ENCODE measurements at places on chromosomes 7 and 10.
A peak's percentile ranks its signal among the peaks of the same experiment; 100 is the strongest.

DNA sequence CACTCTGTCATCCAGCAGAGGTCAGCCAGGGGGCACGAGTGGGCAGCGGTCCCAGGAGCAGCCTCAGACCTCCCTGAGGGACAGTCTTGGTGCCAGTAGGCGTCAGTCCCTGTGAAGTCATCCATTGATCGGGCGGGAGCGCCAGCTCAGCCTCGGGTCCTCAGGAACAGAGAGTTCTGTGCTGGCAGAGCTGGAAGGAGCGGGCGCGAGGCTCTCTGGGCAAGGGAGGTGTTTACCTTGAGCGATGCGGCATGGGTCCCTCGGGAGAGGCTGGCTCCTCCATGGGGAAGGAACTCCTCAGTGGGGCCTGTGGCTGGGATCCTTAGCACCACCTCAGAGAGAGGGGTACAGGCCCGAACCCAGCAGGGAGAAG, 101.1 kb upstream of the PPIF start:
- no peak for DNase-seq

DNA sequence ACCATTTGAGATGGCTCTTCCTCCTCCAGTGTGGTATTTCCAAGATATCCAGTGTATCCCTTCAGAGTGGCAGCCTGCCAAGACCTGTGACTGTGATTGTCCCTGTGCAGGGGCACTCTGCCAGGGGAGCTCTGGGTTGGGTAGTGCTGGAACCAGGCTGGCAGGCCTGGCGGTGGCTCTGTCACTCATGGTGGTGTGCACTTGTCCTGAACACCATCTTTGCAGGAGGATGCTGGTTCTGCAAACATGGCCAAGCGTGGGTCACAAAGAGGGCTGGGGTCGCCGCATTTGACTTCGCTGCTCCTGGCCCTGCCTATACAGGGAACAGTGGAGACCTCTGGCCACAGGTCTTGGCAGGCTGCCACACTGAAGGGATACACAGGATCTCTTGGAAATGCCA, 205.2 kb downstream of the PRPF18 start:
- no peak for DNase-seq

DNA sequence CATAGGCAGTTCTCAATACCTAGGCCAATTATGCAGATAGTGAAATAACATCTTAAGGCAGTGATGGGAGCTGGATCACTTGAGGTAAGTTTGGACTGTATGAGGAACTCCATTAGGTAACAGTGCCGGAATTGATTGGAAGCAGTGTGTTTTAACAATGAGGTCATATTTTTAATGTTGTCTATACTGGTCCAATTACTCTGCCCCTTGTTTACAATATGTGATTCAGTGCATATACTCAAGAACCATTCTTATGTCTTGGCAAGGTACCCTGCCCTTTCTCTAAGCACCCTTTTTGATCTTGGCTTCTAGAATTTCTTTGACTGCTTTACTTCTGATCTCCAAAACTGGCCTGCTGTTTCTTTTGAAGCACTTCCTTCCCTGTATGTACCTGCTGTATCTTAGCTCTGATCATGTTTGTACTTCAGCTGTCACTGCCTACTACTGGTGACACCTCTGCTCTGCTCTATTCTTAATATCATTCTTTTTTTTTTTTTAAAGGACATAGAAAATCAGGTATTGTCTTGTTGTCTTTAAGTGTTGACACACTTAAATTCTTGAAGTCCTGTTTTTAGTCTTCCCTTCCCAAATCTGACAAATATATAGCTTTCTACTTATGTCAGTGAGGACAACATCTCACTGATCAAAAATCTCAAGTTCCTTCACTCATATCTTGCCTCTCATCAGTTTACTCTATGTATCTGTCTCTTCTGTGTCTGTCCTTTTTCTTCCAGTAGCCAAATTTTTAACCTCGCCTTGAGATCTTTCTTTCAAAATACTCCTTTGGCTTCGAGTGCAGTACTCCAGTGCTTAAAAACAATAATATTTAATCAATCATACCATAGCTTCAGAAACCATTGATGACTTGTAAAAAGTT, 46.4 kb upstream of the RPA3 start:
- DNase-seq, result no peak

DNA sequence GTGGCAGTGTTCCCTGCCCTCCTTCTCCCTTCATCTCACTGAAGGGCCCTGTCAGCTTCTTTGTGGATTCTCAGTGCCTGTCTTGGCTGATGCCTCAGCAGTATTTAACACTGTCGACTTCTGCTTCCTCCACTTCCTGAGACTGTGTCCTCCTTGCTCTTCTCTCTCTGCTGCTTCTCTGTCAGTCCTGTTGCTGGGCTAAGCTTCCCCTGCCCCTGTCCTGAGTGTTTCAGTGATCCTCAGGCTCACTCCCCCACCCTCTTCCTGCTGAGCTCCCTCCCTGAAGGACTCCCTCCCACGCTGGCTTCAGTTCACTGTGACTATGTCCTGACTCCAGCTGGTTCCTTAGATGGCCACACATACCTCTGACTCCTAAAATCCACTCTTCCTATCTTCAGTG, 64.9 kb downstream of the CREM start:
- no peak for DNase-seq

DNA sequence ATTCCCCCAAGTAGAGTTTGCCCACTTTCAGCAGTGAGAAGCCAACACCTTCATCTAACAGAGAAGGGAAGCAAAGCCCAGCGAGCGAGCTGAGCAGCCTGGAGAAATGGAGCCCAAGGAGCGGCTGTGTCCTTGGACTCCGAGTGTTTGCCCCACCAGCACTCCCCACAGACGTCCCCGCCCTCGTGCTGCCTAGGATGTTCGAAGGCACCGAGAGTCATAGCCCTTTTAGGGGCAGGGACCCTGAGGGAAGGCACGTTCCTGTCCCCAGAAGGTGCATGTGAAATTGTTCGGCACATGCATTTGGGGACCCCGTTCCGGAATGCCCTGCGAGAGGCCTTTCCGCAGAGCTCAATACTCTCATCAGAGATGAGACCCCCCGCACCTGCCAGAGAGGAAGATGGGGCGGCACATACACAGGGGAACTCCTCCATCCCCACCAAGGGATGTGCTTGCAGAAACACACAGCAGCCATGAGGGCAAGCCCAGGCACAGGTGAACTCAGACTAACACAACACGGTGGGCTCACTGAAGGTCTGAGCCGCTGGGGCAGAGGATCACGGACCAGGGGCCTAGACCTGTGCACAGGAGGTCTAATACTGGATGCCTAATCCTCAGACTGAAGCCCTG, 131.0 kb downstream of the DLG5 start:
- DNase-seq, result no peak

GRCh38 chr10:90222939-90223338, 521.5 kb downstream of the KIF20B start:
- no peak for DNase-seq

DNA sequence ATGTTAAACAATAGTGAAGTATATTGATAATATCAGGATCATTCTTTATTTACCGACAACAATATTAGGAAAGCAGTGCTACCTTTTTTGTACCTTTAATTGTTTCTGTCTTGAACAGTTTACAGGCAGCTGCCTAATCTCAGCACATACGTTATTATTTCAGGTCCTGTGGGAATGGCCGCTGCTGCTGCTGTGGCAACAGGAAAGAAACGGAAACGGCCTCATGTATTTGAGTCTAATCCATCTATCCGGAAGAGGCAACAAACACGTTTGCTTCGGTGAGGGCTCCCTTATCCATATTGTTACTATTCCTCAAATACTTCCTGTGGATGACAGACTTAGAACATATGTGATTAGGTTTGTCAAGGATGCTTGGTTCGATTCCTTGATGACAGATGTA, 59.7 kb downstream of the NRF1 start:
- DNase-seq, result no peak

DNA sequence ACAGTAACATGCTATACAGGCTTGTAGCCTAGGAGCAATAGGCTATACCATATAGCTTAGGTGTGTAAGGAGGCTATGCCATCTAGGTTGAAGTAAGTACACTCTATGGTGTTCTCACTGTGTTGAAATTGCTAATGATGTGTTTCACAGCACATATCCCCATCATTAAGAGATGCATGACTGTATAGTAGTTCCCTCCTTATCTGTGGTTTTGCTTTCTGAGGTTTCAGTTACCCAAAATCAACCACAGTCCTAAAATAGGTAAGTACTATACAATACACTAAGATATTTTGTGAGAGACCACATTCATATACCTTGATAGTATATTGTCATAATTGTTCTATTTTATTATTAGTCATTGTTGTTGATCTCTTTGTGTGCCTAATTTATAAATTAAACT, 12.7 kb downstream of the FZD1 start:
- peak; percentile 54 for DNase-seq

GRCh38 chr7:73850781-73851207, 8.5 kb upstream of the METTL27 start:
- no peak for DNase-seq

GRCh38 chr7:121054925-121055324, 66.4 kb downstream of the CPED1 start:
- no peak for DNase-seq

GRCh38 chr10:110356628-110357245, 52.0 kb upstream of the SMNDC1 start:
- peak; percentile 86 for DNase-seq

- no peak for DNase-seq
Measured at GRCh38 chr7:47652591-47652990, 70.7 kb upstream of the TNS3 start.

DNA sequence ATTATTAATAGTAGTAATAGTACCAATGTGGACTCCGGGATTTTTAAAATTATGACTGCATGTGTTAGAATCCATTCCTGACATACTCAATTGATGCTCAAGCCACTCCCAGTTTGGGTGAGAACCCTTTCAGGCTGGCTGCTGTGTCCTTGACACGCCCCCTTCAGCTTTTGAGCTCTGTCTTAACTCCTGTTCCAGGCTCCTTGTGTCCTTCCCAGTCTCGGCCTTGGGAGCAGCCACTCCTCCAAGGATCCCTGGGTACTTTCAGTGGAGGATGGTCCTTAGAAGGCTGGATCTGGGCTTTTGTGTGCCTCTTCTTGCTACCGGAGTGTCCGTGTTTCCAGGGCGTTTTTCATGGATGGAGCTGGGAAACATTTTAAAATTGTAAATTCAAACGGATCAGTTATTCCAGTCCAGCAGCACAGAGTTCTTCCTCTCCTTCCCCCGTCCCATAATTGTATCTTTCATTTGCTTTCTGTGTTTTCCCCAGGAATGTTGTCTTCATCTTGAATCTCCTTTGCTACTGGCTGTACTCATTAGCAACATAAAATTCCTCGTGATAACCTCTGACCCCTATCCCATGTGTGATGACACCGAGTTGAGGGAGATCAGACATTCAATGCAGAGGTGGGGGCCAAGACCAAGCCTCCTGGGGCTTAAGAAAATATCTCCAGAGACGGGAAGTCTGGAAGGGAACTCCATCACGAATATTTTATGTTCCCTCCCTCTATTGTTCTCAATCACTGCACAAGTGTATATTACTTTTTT, 40.0 kb upstream of the PFKFB3 start:
- no peak for DNase-seq
